ENCODE measurements at places on chromosomes 4 and X. TPM values are rescaled to one million over a fixed set of nuclear protein-coding genes. Genes with fewer than 3 reads are reported as not detected.

GRCh38 chr4:133402616-133403015 lies 253.5 kb downstream of the PCDH10 start:
- no peaks in the 10 kb centered on the region for H3K4me1 ChIP-seq
- no peak for DNase-seq
- no peaks in the 10 kb centered on the region for H3K36me3 ChIP-seq
- no peak overlapping the region for H3K27ac ChIP-seq

- no peak overlapping the region for H3K4me3 ChIP-seq
- H3K4me1 ChIP-seq: no peaks in the 10 kb centered on the region
- no peak overlapping the region for H3K27ac ChIP-seq
- no peaks in the 10 kb centered on the region for H3K27me3 ChIP-seq
- no peak for DNase-seq
These were observed 15.7 kb upstream of the TET2 start for GRCh38 chr4:105130945-105131344.

INTS6L gene
- 8.2 TPM for total RNA-seq

ADH4 gene
- total RNA-seq: 1.6 TPM

DNA sequence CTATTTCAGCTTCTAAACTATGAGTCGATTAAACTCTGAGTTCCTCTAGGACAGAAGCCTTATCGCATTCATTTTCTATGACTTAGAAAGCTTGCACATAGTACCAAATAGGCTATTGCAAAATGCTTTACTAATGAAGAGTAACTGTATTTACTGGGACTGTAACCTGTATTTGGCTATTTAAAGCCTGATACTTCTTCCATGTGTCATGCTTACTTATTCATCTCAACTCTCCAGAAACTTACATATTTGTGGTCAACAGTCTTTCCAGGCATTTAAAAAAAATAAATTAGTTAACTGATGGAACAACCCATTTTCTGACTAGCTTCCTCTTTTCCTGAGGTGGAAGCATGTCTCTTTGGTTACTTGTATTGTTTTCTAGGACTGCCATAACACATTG lies 467.9 kb downstream of the PCDH11X start:
- no peaks in the 10 kb centered on the region for H3K36me3 ChIP-seq
- no peaks in the 10 kb centered on the region for H3K4me1 ChIP-seq
- no peak overlapping the region for H3K27ac ChIP-seq
- no peaks in the 10 kb centered on the region for H3K27me3 ChIP-seq
- no peak for DNase-seq

Data from Peyer's patch (tissue), 4 donors.